ENCODE measurements at places on chromosomes 4 and X. TPM values are rescaled to one million over a fixed set of nuclear protein-coding genes. Genes with fewer than 3 reads are reported as not detected.

The KIT gene
- 7.4 TPM for total RNA-seq

The NAT8L gene
- total RNA-seq: 28.2 TPM

The C4orf50 gene
- 0.02 TPM for total RNA-seq

The MTCP1 gene
- 13.0 TPM for total RNA-seq

The C4orf51 gene
- total RNA-seq: not detected

The GASK1B gene
- 29.1 TPM for total RNA-seq

The ERCC6L gene
- 2.4 TPM for total RNA-seq

The TKTL1 gene
- 0.38 TPM for total RNA-seq

DNA sequence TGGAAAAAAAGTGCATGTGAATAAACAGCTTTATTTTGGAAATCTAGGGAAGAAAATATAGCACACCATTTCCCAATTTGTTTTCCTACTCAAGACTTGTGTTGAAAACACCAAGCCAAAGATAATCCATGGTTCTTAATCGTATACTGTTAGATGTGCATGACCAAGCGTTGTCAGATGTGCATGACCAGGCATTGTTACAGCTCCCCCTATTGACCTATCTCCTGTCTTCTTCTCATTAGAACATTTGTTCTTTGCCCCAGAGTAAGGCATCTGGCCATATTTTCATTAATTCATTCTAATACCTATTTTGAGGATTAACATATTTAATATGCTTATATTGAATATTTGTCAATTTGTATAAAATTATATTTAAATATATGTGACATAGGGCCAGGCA lies 14.4 kb upstream of the VCX start:
- H3K4me3 ChIP-seq: no peak overlapping the region
- H3K27me3 ChIP-seq: peaks cover 14% of the 10 kb centered on the region

GRCh38 chrX:77276742-77277141 lies 170.4 kb upstream of the FGF16 start:
- no peaks in the 10 kb centered on the region for H3K36me3 ChIP-seq
- H3K27ac ChIP-seq: no peak overlapping the region
- H3K27me3 ChIP-seq: no peaks in the 10 kb centered on the region
- no peak overlapping the region for H3K4me3 ChIP-seq
- no peaks in the 10 kb centered on the region for H3K4me1 ChIP-seq

DNA sequence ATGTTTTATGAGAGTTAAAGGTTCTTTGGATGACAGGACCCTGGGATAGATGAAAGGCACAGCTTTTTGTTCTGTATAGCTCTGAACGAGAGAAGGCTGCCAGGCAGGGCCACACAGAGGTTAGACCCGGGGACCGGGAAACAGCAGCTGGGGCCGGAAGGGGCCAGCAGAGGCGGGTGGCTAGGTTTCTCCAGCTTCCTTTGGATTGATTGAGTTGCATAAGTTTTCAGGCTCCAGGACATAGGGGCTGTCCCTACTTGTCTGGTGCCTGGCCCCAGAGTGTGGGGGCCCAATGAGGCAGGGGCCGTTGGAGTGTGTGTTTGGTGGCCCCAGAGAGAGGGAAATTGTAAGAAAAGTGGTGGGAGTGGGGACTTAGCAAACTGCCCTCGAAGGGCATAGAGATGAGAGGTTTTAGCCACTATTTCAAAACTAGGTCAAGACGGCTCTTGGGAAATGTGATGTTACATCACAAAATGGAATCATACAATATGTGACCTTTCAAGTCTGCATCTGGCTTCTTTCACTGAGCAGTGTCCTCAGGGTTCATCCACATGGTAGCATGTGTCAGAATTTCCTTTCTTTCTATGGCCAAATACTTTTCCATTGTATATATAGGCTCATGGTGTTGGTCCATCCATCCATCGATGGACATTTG lies 3.7 kb downstream of the ZFP92 start:
- DNase-seq: no peak
- peaks cover 13% of the 10 kb centered on the region for H3K4me1 ChIP-seq
- H3K27ac ChIP-seq: no peak overlapping the region
- peaks cover 12% of the 10 kb centered on the region for H3K27me3 ChIP-seq
- no peaks in the 10 kb centered on the region for H3K36me3 ChIP-seq
- no peak overlapping the region for H3K4me3 ChIP-seq

DNA sequence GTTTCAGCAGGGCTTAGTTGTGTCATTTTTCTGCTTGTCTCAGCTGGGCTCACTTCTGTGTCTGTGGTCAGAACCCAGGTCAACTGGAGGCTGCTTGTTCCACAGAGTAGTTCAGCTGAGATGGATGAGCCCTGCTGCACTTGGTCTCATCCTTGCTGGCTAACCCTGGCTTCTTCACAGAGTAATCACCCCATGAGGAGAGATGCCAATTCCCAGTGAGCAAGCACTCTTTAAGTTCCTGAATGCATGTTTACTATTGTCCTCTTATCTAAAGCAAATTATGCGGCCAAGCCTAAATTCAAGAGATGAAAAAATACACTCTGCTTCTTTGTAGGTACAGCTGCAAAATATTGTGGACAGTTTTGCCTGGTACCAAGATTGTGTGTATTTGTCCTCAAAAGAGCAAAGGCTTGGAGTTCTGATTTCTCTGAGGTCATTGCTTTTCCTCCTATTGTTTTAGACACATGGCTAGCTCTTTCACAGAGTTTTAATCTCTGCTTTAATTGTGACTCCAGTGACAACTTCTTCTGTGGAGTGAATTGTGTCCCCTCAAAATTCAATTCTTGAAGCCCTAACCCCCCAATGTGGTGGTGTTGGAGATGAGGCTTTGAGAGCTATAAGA lies 236.6 kb upstream of the ANKRD50 start:
- DNase-seq: no peak
- no peak overlapping the region for H3K4me3 ChIP-seq
- H3K36me3 ChIP-seq: peaks cover 9% of the 10 kb centered on the region

DNA sequence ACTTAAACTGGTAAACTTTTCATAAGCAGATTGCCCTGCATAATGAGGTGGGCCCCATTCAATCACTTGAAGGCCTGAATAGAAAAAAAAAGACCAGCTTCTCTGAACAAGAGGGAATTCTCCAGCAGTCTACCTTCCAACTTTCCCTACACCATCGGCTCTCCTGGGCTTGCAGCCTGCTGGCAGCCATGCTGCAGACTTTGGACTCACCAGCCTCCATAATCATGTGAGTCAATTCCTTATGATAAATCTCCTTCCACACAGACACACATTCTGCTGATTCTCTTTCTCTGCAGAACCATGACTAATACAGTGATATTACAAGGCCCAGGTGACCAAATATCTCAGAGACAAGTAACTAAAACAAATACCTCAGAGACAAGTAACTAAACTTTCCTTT lies 113.8 kb upstream of the WDR17 start:
- no peaks in the 10 kb centered on the region for H3K4me1 ChIP-seq
- no peak overlapping the region for H3K27ac ChIP-seq
- no peak overlapping the region for H3K4me3 ChIP-seq
- no peaks in the 10 kb centered on the region for H3K36me3 ChIP-seq
- DNase-seq: no peak

DNA sequence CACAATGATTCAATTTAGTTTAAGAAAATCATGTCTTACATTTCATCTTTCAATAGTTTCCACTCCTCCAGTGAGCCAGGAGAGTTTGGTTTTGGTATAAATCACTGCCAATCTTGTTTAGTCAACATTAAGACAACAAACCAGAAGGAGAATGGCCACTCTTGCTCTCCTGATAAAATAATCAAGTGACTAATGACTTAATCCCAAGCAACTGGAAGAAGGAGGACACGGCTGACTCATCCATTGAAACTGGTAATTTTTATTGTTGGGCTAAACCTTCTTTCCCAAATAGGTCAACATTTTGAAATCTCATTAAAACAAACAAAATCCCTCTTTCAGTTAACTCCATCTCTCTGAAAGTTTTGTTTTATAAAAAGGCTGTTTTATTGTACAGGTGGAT lies 230.2 kb downstream of the CLCN4 start:
- H3K27ac ChIP-seq: no peak overlapping the region

DNA sequence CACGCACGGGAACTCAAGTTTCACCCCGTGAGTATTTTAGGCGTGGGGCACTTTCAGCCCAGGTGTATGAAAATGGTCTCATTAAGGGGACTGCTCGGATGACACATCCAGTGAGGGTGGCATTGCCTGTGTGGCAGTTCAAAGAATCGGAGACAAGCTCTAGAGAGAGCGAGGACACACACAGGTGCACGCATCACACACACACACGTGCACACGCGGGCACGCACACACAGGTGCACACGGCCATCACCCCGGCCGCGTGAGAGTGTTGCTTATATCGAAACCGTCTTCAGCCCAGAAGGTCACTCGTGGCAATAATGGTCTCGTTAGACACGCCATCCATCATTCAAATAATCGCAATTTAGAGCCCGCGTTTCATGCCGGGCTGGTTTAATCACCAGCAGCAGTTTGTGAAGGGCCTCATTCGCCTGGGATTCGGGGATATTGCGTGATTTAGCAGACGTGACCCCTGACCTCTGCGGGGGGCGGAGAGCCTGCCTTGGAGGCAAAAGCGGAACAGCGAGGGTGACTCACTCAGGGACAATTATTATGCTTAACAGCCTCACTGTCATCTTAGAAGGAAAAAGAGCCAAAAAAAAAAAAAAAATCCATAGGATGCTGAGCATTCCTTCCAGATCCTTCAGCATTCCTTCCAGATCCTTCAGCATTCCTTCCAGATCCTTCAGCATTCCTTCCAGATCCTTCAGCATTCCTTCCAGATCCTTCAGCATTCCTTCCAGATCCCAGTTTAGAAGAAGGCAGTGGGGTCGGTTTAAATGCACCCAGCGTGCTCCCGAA lies 89.4 kb upstream of the PPP2R3B start:
- DNase-seq: no peak
- no peak overlapping the region for H3K27ac ChIP-seq
- no peaks in the 10 kb centered on the region for H3K27me3 ChIP-seq
- no peaks in the 10 kb centered on the region for H3K36me3 ChIP-seq

- H3K27ac ChIP-seq: peak overlapping the region; percentile 93
- no peak for DNase-seq
- H3K4me3 ChIP-seq: no peak overlapping the region
- peaks cover 47% of the 10 kb centered on the region for H3K4me1 ChIP-seq
- no peaks in the 10 kb centered on the region for H3K36me3 ChIP-seq
Observed at GRCh38 chrX:1170243-1170642, 42.2 kb downstream of the CRLF2 start.

GRCh38 chr4:35520059-35520458 lies 724.3 kb downstream of the ARAP2 start:
- no peak overlapping the region for H3K4me3 ChIP-seq
- DNase-seq: no peak

DNA sequence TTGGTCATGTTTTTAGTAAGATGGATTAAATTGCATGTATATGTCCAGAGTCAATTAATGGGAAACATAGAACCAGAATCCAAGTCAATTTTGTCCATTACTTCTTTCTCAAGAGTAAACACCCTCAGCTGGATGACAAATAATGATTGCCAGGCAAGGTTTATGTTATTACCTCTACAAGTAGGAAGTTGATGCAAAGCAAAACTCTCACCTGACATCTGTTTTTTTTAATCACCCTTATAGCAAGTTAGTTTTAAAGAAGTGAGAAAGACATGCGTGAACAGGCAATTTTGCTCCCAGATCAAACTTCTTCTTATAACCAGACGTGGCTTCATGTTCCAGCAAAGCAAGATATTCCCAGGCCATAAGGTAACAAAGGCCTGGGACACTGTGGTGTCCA lies 348.5 kb upstream of the FTHL17 start:
- H3K27ac ChIP-seq: no peak overlapping the region
- H3K4me1 ChIP-seq: peaks cover 15% of the 10 kb centered on the region
- no peak overlapping the region for H3K4me3 ChIP-seq
- H3K36me3 ChIP-seq: no peaks in the 10 kb centered on the region

DNA sequence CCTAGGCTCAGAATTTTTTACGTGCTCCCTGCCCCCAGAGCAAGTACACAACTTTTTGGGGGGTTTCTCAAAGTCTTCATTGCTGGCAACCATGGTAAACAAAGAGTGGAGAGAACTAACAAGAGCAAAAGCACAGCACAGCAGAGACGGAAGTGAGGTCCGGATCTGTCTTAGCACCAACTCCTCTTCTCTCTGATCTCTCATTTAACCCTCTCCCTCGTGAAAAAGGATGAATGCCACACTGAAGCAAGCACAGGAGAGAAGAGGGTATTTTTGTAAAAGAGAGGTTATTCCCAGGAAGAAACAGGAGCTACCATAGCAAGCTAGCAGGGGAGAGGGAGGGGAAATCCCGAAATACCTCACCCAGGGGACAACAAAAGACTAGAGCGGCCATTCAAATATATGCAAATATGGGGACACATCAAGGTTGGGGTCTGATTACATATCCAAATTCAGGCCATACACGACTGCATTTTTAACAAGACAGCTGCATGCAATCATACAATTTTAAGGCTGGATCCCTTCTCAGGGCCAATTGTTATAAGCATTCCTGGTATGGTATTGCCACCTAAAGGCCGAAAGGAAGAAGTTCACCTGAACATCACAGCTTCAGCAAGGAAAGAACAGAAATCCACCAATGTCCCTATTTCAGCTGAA lies 46.6 kb downstream of the CD40LG start:
- no peak for DNase-seq
- no peaks in the 10 kb centered on the region for H3K27me3 ChIP-seq
- H3K4me1 ChIP-seq: peaks cover 2% of the 10 kb centered on the region
- H3K27ac ChIP-seq: peak overlapping the region; percentile 60
- H3K4me3 ChIP-seq: no peak overlapping the region

DNA sequence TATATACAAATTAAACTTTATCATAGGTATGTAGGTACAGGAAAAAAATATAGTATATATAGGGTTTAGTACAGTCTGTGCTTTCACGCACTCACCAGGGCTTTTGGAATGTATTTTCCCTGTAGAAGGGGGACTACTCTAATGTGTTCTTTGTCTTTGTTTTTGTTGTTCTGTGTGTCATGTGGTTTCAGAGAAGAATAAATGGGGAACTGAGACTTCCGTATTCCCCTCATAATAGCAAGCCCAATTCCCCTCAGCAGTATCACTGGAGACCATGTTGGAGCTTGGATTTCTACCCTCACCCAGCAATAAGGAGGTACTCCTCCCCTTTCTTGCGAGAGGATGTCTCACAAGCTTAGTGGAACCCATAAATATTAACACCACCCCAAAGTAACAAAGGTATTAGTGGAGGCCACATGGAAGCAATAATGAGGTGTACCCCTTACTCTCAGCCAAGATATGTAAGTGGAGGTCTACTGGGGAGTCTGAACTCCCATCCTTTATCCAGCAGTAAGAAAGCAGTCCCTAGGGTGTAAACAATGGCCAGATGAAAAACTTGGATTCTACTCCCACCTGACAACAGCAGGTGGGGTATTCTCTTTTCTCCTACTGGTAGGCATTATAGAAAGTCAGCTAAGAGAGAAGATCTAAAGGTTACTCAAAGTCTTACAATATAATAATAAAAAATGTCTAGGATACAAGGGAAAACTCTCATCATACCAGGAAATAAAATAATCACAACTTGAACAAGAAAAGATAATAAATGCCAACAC lies 805.4 kb upstream of the GALNTL6 start:
- no peak overlapping the region for H3K27ac ChIP-seq
- no peaks in the 10 kb centered on the region for H3K36me3 ChIP-seq

DNA sequence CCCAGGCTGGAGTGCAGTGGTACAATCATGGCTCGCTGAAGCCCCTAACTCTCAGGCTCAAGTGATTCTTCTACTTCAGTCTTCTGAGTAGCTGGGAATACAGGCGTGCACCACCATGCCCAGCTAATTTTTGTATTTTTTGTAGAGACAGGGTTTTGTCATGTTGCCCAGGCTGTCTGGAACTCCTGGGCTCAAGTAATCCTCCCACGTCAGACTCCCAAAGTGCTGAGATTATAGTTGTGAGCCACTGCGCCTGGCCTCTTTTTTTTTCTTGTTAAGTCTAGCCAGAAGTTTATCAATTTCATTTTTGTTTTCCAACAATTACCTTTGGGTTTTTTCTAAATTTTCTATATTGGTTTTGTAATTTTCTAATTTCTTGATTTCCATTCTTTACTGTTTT lies 100.6 kb downstream of the GC start:
- no peak overlapping the region for H3K4me3 ChIP-seq
- H3K4me1 ChIP-seq: peaks cover 22% of the 10 kb centered on the region
- no peak overlapping the region for H3K27ac ChIP-seq
- no peaks in the 10 kb centered on the region for H3K36me3 ChIP-seq
